ENCODE measurements at places on chromosomes 7 and 10.

DNA sequence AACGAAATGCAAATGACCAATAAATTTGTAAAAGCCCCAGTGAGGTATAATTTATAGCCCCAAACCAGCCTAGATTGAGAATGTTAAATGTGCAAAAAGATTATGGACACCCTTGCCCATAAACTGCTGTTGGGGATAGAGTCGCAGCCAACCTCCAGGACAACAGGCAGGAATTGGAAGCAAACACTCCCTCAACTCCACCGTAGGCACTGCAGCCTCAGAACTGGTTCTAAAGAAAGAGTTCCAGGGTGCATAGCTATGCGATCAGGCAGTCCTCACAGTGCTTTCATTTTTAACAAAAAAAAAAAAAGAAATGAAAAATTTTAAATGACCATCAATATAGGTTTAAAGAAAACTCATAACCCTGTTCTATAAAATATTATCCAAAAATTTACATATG, 86.2 kb downstream of the CXCL12 start:
- no peak for DNase-seq

DNA sequence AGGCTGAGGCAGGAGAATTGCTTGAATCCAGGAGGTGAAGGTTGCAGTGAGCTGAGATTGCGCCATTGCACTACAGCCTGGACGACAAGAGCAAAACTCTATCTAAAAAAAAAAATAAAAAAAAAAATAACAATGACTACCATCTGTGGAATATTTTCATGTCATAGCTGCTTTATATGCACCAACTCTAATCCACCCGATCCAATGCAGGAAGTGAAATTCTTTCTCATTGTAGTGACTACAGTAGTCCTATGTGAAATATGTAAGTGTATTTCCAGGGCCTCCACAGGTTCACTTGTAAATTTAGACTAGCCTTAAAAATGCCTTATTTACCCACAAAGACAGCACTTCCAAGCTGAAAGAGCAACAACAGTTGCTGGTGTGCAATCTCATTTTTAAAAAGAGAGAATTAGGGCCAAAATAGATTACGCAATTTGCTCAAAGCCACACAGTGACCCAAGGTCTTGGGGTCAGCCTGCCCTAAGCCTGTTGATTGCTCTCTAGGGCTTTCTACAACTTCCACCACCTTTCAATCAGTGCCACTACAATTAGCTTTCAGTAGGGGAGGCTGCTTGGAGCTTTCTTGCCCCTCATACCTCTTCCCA, 25.8 kb upstream of the EGFR start:
- no peak for DNase-seq

GRCh38 chr10:124992462-124993344, 50.8 kb downstream of the ZRANB1 start:
- peak; percentile 54 for DNase-seq

GRCh38 chr7:132108563-132108962, 467.7 kb downstream of the PLXNA4 start:
- no peak for DNase-seq

DNA sequence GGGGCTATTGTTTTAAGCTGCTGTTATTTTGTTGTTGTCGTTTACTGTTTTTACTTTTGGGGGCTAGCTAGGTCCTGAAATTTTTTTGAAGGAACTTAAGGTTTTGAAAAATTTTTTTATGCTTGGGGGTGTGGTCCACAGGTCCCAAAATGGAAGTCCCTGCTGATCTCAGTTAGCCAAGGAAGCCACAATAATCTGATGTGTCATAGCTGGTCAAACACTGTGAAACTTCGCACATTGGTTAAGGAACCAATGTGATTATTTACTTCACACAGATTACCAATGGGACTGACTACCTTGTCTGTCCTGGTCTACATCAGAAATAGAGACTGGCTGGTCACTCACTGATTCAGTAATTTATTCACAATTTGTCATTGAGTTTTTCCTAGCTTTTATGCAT, 29.5 kb upstream of the HYCC1 start:
- peak; percentile 69 for DNase-seq

- peak; percentile 66 for DNase-seq
These were observed 67.5 kb downstream of the PFKFB3 start for GRCh38 chr10:6269953-6270867.

- no peak for DNase-seq
These were observed 104.0 kb downstream of the JAZF1 start for GRCh38 chr7:28076423-28077200.

DNA sequence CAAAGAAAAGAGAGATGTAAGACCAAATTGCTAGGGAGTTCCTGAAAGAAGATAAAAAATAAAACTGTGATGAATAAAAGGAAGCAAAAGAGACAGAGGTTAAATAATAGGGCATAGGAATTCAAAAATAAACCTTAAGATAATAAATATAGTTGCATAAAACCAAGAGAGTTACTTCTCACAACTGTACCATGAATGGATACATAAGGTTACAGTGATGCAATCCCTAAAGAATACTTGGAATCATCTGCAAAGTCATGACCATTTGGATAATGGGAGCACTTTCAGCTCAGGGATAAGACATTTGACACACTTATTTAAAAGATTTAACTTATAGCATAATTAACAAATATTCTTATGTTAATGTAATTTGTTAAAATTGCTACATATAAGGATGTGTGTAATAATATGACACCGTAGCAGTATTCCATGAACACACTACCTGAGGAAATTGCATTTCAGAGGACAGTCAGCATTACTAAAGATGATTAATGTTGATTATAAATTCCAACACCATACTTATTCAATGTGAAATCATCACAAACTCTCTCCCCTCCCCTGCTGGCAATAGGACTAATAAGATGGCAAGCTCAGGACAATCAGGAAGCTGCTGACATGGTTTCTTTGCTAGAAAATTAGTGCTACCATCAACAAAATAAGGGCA, 202.1 kb upstream of the AKR1E2 start:
- DNase-seq = no peak

DNA sequence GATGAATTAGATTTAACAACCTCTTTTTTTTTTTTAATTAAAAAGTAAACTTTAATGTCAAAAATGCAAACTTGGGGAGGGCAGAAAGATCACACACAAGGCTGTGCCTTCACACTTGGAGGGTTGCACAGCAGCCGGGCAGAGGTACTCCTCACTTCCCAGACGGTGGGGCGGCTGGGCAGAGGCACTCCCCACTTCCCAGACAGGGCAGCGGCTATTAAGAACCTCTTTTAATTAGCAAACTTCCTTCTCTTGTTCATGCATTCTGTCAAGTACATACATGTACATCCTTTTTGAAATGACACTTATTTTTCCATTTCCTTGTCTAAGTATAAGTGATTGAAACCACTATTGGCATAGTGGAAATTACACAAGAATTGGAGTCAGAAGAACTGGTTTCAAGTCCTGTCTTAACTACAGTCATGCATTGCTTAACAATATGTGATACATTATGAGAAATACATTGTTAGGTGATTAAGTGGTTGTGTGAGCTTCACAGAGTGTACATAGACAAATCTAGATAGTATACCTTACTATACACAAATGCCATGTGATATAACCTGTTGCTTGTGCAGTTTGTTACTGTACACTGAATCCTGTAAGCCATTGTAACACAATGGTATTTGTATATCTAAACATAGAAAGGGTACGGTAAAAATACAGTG, 26.5 kb downstream of the BTRC start:
- no peak for DNase-seq

DNA sequence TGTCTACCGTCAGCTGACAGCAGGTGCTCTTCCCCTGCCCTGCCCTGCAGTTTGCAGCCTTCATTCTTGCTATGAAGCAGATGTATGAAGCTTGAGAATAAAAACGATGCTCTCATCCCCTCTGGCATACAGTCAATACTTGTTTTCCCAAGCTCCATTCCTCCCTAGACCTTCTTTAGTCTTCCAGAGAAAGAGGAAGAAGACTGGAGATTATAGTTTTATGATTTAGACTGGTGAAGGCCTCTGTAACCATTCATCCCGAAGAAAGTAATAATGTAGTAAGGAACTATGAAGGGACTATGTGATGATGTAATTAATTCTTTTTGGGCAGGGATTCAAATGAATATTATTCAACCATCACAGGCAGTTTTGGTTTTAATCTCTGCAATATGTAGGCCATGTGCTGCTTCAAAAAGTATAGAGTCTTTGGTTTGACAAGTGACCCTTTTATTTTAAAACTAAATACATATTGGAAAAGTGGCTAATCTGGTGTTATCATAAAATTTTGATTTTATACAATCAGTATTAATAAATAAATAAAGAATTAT, 242.4 kb upstream of the KIAA1217 start:
- DNase-seq = no peak

- peak; percentile 54 for DNase-seq
These were observed 20.7 kb upstream of the CFTR start for GRCh38 chr7:117458977-117459583.

DNA sequence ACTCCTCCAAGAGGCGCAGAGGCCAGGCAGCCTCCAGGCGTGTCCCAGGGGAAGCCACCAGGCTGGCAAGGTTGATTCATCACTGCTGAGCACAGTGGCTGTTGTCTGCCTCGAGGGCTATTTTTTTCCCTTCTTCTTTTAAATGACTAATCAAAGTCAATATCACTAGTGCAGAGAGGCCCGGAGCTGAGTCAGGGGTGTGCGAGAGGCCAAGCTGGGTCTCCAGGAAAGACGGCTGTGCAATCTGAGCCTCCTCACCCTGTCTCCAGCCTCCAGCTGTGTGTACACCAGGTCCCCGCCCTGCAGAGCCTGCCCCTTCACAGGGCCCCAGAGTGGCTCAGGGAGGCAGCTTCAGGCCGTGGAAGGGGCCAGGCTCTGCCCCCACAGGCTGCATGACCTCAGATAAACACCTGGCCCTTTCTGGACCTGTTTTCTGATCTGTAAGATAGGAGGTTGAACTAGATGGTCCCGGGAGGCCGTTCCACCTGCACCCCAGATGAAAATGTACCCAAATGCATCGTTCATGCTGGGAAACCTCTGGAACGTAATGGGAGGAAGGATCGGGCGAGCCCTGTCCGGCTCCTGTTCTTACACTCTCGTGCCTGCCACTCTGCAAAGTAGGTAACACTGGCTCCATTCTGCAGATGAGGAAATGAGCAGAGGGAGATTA, 3.7 kb downstream of the STX1A start:
- peak; percentile 97 for DNase-seq

DNA sequence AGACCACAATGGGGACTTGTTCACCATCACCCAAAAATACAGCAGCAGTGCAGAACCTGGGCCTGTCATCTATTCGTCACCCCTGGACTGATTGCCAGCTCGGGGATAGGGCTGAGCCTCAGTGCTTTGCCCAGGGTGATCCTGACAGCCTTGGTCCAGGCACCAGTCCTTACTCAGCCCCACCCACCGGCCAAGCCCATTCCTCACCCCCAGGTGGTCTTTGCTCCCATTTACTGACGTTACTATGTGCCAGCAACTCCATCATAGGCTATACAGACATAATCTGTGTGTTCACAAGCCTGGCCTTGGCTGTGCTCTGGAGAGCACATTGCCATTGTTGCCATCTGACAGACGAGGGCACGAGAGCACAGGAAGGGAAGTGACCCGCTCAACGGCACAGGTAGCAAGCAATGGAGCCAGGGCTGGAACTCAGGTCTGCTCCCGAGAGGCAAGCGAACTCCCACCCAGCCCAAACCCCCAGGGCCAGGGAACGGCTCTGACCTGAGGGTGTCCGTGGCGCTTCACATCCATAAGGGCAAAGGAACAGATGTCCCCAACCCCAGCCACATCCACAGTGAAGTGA, 6.8 kb downstream of the ATG9B start:
- DNase-seq = no peak

- no peak for DNase-seq
These were observed 27.9 kb upstream of the SH2B2 start for GRCh38 chr7:102258749-102259107.

DNA sequence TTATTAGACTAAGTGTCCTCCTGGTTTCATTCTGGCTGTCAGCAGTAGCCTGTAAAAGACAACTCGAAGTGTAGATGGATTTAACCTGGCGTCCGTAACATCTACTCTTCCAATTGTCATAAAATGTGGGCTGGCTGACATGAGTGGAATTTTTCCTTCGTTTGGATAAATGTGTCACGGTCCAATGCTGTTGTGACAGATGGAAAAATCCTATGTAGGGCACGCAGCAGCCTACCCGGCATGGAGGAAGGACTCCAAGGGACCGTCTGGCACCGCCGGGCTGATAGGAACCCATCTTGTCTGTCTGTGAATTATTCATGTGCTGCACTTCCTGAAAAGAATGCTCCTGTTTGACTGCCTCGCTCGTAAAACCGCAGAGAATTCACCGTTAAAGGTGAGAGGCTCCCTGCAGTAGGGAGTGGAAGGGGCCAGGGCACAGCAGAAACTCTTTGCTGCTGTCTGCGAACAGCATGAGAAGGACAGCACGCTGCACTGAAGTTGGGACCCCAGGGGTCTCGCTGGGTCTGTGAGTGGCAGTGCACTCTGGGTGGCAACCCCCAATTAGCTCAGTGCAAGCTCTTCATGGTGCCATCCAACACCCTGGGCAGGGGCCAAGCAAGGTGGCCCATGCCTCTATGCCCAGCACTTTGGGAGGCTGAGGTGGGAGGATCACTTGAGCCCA, 1.6 kb upstream of the ORAI2 start:
- DNase-seq = peak; percentile 85

GRCh38 chr10:107806026-107806425, 641.5 kb upstream of the SORCS1 start:
- peak; percentile 14 for DNase-seq

DNA sequence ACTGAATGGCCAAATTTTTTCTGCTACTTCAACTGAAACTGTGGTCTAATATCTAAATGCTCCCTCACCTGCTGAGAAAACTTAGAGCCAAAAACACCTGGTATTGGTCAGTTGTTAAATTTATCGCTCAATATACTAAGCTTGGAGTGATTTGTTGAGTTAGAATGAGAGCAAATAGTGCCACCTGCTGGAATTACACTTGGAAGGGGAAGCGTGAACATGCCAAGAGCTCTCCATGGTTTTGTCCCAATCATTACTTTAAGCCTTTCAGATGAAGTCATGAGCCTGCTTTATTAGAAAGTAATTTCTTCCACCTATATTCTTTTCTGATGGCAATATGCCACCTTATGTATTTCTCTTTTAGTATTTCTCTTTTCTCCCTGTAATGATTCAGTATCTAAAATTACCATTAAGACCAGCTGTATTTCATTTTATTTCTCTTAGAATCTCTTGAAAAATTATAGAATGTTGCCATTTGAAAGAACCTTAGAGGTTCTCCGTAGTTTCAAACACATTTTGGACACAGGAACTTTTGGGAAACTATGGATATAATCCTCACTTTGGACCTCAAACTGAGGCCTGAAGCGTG, 447.8 kb upstream of the C7orf33 start:
- DNase-seq = peak; percentile 60

DNA sequence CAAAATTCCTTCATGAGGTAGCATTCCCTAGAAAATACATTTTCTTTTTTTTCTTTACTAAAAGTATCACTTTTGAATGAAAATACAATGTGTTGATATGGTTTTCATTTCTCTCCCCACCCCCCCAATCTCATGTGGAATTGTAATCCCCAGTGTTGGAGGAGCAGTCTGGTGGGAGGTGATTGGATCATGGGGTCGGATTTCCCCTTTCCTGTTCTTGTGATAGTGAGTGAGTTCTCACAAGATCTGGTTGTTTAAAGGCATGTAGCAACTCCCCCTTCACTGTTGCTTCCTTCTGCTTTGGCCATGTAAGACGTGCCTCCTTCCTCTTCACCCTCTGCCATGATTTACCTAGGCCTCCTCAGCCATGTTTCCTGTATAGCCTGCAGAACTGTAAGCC, 790.3 kb upstream of the KCND2 start:
- no peak for DNase-seq

GRCh38 chr7:82126576-82126975, 317.0 kb downstream of the CACNA2D1 start:
- no peak for DNase-seq

Measured in kidney tubule cell (primary cell).